ENCODE measurements at places on chromosomes 13 and 19. TPM values are rescaled to one million over a fixed set of nuclear protein-coding genes. Genes with fewer than 3 reads are reported as not detected.

DNA sequence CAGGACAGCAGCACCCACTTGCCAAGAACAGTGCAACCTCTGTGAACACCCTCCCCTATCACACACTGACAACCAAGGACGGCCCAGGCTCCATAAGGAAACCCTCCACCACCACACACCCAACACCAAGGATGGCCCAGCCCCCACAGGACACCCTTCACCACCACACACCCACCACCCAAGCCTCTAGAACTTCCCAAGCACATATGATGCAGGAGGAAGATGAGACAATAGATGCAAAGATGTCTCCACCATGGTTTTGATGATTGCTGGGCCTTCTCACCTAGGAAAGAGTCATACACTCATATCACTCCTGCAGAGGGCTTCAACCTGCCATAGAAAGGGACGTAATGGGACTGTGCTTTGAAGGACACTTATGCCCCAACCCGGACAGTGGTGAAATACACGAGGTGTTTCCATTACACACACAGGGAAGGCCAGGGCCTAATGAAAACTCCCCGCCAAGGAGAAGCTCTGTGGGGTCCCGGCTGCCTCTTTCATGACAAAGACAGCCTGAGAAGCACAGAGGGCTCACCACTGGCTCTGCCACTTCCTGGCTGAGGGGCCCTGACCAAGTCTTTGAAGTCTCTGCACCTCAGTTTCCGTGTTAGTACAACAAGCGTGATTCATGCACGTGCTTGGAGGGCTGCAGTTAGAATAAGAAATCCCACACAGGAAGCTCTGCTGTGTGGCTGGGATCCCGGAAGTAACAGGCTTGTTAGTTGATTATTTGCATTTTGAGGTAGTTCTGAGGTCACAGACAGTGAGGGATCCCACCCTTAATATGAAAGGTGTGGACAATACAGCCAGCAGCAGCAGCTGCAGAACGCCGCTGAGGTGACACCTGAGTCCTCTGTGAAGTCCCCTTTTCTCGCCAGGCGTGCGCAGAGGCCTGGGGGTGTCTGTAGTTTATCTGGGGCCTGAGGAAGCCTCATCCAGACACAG is 61.9 kb upstream of the ATP12A start:
- no peaks in the 10 kb centered on the region for H3K36me3 ChIP-seq
- peaks cover 44% of the 10 kb centered on the region for H3K4me1 ChIP-seq
- peak overlapping the region; percentile 92 for H3K27ac ChIP-seq
- H3K27me3 ChIP-seq = no peaks in the 10 kb centered on the region
- peak; percentile 93 for DNase-seq

DNA sequence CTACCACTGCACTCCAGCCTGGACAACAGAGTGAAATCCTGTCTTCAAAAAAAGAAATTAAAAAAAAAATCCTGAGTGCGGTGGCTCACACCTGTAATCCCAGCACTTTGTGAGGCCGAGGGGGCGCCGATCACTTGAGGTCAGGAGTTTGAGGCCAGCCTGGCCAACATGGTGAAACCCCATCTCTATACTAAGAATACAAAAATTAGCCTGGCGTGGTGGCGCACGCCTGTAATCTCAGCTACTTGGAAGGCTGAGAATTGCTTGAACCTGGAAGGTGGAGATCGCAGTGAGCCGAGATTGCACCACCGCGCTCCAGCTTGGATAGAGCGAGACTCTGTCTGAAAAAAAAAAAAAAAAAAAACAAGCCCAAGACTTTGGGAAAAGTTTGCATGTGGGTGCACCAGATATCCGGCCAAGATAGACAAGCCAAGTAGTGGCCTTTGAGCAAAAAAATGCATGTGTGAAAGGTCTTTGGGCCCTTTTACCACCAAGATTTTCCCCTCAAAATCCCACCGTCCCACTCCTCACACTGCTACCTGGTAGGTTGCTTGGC is 5.7 kb downstream of the DNAJB1 start:
- H3K27me3 ChIP-seq = no peaks in the 10 kb centered on the region
- no peak overlapping the region for H3K27ac ChIP-seq
- peaks cover 22% of the 10 kb centered on the region for H3K36me3 ChIP-seq

- peak overlapping the region; percentile 95 for H3K27ac ChIP-seq
- H3K27me3 ChIP-seq = peaks cover 2% of the 10 kb centered on the region
- no peak for DNase-seq
- H3K4me1 ChIP-seq = peaks cover 20% of the 10 kb centered on the region
- H3K36me3 ChIP-seq = peaks cover 7% of the 10 kb centered on the region
These were observed 679 bp upstream of the CDADC1 start for GRCh38 chr13:49246850-49247642.

DNA sequence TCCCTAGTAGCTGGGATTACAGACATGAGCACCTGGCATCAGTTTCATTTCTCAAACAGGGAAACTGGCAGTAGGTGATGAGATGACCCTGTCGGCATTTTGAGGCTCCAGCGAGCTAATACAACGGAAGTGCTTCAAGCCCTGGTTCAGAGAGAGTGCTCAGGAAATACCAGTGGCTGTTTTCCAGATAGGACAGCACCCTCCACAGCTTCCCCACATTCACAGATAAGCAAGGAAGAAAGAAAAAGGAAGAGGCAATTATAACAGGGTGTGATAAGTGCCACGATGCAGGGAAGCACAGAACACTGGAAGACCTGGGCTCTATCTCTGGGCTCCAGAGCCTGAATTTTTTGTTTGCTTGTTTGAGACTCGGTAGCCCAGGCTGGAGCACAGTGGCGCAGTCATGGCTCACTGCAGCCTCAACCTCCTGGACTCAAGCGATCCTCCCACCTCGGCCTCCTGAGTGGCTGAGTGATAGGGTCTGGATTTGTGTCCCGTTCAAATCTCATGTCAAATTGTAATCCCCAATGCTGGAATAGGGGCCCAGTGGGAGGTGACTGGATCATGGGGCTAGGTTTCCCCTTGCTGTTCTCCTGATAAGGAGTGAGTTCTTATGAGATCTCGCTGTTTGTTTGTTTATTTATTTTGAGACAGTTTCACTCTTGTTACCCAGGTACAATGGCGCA is 43.5 kb downstream of the PIN1 start:
- DNase-seq = no peak
- H3K4me3 ChIP-seq = no peak overlapping the region
- H3K27me3 ChIP-seq = no peaks in the 10 kb centered on the region
- no peaks in the 10 kb centered on the region for H3K4me1 ChIP-seq
- H3K36me3 ChIP-seq = no peaks in the 10 kb centered on the region
- H3K27ac ChIP-seq = no peak overlapping the region

- H3K27ac ChIP-seq = no peak overlapping the region
- H3K4me3 ChIP-seq = no peak overlapping the region
- no peak for DNase-seq
These were observed 1135.0 kb downstream of the SLITRK1 start for GRCh38 chr13:82747291-82747690.

DNA sequence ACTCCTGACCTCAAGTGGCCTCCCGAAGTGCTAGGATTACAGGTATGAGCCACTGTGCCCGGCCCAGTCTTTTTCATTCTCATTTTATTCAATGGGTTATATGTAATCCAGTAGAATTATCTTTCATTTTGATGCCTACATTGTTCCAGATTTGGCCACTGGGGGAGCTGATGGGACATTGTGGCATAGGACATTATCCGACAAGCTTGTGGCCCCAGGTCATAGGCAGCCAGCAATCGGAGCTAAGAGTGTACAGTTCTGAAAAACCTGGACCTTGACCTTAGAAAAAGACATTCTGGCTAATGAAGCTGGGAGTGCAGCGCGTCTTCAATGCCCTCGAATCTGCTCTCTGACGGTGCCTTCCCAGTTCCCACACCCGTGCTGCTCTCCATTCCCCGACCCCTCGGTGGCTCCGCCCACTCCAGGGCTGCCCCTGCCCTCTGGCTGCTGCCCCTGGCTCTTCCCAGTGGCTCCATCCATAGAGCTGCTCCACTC is 108.7 kb downstream of the TEX29 start:
- H3K4me1 ChIP-seq = no peaks in the 10 kb centered on the region
- no peaks in the 10 kb centered on the region for H3K36me3 ChIP-seq
- H3K4me3 ChIP-seq = no peak overlapping the region
- no peak for DNase-seq
- H3K27me3 ChIP-seq = peaks cover 23% of the 10 kb centered on the region
- H3K27ac ChIP-seq = no peak overlapping the region

GRCh38 chr19:10603084-10603872 is 16.2 kb upstream of the AP1M2 start:
- peak overlapping the region; percentile 96 for H3K27ac ChIP-seq
- peaks cover 18% of the 10 kb centered on the region for H3K4me1 ChIP-seq
- no peaks in the 10 kb centered on the region for H3K36me3 ChIP-seq

CDX2 gene
- not detected for total RNA-seq

SLC8A2 gene
- total RNA-seq = not detected

SIGLEC7 gene
- total RNA-seq = 7.9 TPM

DNA sequence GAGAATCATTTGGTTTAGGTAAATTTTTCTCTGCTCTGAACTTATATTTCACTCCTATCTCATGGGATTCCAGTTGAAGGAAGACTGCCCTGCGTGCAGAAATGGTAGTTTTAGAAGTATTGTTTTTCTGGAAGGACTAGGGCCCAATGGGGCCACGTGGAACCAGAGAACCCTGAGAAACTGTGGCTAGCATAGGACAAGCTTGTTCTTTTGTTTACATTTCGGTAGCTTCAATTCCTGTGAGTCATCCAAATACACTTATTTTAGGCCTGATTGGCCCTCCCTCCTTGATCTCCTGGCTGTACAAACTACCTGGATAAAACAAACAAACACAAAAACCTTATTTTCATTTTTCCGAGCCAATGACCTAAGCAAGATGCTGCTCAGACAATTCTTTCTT is 124.0 kb downstream of the ITGBL1 start:
- no peak overlapping the region for H3K4me3 ChIP-seq
- H3K27me3 ChIP-seq = peaks cover 6% of the 10 kb centered on the region
- no peaks in the 10 kb centered on the region for H3K4me1 ChIP-seq

GRCh38 chr13:31890946-31891345 is 140.6 kb upstream of the FRY start:
- no peaks in the 10 kb centered on the region for H3K36me3 ChIP-seq
- DNase-seq = no peak
- H3K27me3 ChIP-seq = peaks cover 3% of the 10 kb centered on the region
- no peak overlapping the region for H3K27ac ChIP-seq

ZNF546 gene
- total RNA-seq = 7.4 TPM

DNA sequence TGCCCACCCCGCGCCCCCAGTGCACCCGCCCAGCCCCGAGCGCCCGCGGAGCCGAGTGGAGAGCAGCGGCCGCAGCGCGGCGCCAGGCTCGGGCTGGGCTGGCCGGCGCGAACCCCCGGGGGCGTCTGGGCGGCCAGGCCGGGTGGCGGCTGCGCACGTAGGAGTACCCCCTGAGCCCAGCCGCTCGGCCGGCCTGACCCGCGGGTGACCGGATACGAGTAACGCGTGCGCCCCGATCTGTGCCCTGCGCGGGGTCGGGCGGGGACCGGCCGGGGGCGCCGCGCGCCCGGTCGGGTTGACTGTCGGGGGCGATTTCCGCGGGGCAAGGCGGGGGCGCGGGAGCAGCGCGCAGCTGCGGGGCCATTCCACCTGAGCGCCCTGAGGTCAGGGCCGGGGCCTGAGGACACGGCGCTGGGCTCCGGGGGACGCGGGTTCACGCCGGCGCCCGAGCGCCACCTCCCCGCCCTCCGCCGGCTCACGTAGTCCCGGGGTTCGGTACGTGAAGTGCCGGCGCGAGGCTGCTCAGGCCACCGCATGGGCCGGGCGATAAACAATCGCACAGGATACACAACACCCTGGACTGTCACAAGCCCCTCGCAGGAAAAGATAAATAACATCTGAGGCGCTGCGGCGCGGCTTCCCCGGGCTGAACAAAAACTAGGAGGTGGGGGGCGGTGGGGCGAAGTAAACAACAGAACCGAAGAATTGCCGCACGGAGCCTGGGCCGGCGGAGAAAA is 37.6 kb upstream of the FLT1 start:
- H3K27ac ChIP-seq = no peak overlapping the region
- H3K36me3 ChIP-seq = no peaks in the 10 kb centered on the region
- DNase-seq = no peak
- H3K4me3 ChIP-seq = no peak overlapping the region
- H3K27me3 ChIP-seq = peaks cover 30% of the 10 kb centered on the region

Data from natural killer cell treated with Interleukin-12 subunit alpha and Interleukin-12 subunit beta and Interleukin-15 and Interleukin-18, amount 100 ng/mL, for 72 hours (primary cell).